ENCODE measurements at places on chromosomes 13 and 19.

DNA sequence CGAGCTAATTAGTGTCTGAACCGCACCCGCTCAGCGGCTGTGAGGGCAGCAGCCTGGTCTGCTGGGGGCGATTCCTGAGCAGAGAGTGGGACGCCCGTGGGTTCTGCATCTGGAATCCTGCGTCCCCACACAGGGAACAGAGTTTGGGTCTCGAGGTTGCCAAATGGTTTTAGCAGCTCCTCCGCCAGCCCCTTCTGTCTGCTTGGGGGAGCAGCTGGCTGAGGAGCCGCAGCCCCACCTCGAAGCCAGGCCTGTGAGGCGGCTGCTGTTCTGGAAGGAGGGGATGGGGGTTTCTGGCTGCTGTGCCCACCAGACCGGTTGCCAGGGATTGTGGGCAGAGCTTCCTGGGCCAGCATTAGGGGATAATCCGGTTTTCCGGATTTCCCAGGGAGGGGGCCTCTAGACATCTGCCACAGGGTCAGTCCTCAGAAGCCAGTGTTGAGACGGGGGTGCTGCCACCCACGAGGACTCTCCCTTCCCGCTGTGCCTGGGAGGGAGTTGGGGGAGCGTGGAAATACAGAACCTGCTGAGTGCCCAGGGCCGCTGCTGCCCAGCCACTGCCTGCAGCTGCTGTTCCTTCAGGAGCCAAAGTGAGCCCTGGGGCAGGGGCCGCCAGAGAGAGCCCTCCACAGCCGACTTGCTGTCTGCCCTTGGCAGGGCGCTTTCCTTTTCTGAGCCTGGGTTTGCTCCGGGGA lies 2.0 kb downstream of the CDC34 start:
- no peak for DNase-seq

DNA sequence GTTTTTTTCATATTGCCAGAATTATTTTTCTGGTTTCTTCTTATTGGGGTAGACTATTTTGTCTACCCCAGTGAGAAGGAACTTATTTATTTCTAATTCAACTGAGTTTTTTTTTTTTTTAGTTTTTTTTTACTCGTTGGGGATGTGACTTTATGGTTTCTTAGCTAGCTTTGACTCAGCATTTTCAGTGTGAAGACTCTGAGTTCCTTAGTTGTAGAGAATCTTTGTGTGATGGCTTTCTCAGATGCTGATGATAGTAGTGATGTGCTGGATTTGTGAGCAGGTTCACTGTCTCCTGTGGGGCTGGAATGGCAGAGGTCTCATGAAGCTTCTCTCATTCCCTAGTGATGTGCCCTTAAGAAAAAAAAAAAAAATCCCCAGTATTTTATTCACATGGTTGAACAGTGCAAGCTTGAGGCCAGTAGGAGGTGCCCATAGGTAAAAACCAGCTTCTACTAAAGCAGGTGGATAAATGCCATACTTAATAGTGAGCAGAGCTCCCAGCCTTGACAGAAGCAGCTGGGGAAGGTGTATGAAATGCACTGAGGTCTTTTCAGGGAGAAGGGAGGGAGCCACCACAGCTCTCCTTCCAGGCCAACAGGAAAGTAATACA lies 106.2 kb upstream of the KLF5 start:
- DNase-seq: no peak

DNA sequence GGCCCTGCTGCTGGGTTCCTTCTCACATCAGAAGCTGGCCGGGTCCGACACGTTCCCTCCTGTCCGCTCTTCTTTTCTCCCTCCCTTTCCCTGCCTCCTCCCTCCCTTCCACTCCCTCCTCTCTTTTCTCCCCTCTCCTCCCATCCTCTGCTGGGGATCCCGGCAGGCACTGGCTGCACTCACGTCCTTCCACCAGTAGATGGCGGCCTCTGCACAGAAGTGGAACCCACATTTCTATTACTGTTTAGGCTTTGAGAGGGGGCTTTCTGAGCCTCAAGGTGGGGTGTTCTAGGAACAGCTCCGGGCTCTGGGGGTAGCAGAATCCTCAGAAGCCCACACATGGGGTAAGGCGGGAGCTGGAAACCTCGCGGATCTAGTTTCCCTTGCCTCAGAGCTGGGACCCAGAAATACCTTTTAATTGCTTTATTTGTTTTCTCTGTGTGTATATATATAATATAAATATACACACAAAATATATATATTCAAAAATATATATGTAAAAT lies 294.2 kb downstream of the ZNF536 start:
- DNase-seq: peak; percentile 68

DNA sequence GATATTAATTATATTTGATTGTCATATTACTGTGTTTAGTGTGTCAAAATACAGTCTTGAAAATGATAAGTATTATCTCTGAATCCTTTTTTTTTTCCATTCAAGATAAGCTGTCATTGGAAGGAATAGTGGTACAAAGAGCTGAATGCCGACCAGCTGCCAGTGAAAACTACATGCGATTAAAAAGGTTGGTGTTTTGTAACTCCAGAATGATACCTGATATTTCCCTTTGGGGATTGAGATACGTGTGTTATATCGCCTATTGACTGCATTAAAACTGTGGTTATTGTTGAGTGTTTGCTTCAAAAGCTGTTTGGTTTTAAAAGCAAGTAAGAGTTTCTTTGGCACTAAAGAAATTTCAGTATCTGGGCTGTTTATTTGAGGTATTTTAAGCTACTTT lies 6.5 kb upstream of the KCTD4 start:
- DNase-seq: no peak

GRCh38 chr19:47284324-47284899 lies 9.7 kb downstream of the INAFM1 start:
- DNase-seq: peak; percentile 11

DNA sequence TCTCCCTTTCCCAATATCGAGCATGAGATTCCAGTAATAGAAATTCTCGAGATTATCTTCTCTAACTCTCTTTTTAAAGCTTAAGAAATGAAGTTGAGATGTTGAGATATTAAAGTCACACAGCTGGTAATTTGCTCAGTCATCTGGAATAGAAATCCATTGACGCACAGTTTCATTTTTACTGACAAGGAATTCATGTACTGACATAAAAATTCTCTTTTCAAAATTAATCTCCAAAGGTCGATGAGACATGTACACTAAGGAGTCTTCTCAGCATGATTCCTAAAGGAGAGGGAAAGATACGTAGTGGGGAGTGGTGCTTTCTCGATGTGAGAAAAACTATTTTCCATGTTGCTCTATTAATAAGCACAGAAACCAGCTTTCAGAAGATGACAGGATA lies 1639.5 kb upstream of the MIR17HG start:
- DNase-seq: no peak

DNA sequence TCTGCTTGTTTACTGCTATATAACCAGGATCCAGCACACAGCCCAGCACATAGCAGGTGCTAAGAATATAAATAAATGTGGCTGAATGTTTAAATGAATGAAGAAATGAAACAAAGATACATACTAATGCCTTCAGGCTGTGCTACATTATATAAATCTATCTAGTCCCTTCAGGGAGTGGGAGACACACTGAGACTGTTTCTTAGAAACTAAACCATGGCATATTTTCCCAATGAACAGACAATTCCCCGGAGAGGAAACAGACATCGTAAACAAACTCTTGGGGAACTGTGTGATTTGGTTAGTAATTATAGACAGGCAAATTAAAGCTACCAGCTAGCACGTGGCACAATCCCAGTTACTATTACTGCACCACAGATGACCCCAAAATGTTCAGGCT lies 9.7 kb upstream of the FEM1A start:
- no peak for DNase-seq

DNA sequence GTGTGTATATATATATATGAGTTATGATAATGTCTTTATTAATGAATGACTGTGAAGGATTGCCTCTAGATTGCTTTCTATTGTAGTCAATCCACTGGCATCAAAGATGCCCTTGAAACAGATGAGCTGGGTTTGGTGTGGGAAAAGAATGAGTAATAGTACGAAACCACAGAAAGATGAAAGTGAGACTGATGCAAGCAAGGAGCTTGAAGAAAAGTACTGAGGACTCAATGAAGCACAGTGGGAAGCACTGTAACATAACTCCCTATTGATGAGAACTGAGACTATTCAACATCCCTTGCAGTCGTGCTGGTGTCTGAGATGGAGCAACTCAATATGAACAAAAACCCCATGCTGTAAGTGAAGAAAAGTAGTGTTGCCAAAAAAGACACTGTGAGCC lies 1794.2 kb downstream of the SLITRK5 start:
- no peak for DNase-seq

GRCh38 chr13:32845952-32846950 lies 170.0 kb upstream of the KL start:
- no peak for DNase-seq

DNA sequence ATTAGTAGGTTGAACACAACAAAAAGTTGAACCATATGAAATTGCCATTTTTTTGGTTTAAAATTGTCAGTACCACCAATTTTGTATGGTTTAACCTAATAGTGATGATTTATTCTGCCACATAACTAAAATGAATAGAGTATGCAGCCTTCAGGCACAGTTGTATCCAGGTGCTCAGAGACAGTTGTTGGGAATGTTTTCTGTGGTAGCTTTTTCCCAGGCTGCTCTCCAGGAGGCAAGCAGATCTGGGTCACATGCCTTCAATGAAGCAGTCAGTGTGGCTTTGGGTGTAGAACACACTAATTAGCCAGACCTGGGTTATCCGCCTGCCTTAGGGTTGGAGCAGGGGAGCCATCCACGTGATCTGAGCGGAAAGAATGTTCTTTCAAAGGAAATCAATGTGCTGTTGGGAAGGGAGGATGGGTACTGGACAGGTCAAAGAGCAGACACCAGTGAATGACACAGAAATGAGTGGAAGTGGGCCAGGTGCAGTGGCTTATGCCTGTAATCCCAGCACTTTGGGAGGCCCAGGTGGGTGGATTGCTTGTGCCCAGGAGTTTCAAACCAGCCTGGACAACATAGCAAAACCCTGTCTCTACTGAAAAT lies 28.6 kb downstream of the MARK4 start:
- no peak for DNase-seq

GRCh38 chr19:42325896-42326771 lies 699 bp downstream of the MEGF8 start:
- peak; percentile 39 for DNase-seq

DNA sequence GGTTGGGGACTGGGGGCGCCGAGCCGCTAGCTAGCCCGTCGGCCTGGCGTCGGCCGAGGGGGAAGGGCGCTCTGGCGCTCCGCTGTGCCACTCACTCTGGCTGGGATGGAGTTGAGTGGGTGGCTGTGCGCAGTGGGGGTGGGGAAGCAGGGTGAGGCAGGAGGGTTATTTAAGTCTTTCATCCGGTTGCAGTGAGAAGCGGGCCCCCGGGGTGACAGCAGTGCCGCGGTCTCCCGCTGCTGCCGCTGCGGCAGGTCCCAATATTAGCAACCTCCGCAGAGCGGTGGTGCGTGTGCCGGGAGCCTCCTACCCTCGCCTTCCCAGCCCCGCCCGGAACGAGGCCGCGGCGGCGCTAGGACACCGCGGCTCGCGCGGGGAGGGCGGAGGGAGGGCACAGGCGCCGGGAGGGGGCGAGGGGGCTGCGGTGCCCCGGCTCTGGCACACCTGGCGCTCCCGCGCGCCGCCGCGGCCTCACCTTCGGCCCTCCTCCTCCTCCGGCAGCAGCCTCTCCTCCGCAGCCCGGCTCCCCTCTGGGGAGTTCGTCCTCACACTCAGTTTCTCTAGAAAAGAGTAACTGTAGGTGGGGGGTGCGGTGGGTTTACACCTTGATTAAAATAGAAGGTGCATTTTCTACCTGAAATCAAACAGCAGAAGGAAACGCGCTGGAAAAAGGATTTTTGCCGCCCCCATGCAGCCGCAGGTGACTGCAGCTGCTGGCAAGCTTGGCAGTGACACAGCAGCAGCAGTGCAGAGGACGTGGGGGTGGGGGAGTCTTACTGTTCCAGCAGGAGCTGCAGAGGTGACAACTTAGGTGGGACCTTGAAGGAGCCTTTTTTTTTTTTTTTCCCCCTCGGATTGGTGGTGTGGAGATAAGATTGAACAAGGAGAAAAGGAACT lies 4.5 kb downstream of the FGF9 start:
- DNase-seq: no peak

DNA sequence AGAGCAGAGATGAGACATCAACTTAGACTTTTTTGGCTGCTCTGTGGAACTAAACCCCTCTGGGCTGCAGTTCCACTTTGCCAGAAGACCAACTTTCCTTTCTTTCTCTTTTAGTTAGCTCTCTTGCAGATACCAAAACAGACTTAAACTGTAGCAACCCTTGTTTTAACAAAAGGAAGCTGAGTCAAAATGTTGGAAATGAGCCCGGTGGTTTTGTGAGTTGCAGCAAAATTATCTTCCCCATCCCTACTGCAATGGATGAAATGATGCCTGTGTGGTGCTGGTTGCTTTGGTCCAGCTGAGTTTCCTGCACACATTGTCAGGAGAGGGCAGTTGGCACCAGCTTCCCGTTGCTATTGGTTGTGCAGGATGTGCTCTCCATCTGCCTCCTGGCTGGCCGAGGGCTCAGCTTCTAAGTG lies 115.3 kb downstream of the LRCH1 start:
- peak; percentile 21 for DNase-seq

- DNase-seq: no peak
Observed at GRCh38 chr19:16626796-16627192, 1.2 kb downstream of the MED26 start.
